Thoracic aorta (tissue), 2 donors: ENCODE measurements at places on chromosomes 7 and 10.

DNA sequence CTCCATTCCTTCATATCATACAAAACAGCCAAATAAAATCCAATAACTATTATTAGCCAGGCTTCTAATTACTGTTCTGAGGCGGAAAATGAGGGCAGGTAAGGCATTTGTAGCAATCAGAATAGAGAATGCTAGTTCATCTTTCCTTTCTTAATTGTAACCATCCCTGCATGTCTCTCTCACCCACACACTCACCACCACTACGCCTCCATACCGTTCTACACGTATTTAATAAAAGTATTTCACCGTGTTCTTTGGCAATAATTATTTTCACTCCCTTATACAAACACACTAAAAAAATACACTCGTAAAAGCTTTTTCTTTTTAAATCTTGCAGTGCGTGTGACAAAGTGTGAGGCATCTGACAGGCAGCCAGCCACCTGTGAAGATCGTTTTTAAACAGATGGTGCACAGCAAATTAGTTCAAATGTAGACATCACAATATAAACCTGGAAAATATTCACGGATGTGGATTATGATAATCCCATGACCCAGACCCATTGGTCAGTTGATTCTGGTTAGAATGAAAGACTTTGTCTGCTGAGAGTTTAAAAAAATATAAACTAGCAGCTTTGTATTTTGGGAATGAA lies 653.6 kb downstream of the REEP3 start:
- DNase-seq, result no peak

GRCh38 chr7:68892236-68892635 lies 706.0 kb upstream of the AUTS2 start:
- DNase-seq, result no peak

- DNase-seq, result no peak
Measured at GRCh38 chr7:112006071-112006470, 200.1 kb downstream of the DOCK4 start.

DNA sequence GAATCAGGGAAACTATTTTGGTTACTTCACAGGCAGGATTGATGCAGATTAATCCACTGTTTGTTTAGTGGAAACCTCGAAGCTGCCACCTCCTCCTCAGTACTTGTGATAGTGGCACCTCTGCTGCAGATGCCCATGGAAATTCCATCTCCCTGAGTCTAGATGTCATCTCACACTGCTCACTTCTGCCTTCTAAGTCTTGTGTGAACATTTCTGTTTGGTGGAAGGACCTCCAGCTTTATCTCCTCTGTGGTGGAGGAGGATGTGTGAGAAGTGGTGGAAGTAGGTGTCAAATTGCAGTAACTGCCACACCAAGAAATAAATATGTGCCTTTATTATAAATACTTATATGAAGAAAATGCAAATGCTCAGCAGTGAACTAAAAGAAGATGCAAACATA lies 25.8 kb upstream of the GPR141 start:
- DNase-seq, result no peak

DNA sequence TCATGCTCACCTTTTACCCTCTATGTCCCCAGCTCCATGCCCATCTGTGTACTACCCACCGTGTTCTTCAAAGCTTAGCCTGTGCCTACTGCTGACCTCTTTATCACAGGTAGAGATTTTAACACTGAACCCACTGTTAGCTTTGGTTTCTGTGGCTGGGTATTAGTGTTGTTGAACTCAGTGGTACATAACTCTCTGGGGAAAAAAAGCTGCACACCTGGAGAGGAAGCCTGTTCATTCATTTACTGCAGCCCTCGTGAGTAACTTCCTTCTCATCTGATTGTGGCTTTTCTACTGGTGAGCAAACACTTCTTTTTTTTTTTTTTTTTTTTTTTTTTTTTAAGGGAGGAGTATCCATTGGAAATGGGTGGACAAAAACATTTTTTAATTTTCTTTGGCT lies 326.3 kb downstream of the CCSER2 start:
- no peak for DNase-seq

- DNase-seq, result no peak
Measured at GRCh38 chr10:130244031-130244927, 108.1 kb downstream of the GLRX3 start.

GRCh38 chr7:84042110-84042539 lies 152.5 kb downstream of the SEMA3A start:
- no peak for DNase-seq

GRCh38 chr10:67772894-67773511 lies 65.0 kb downstream of the DNAJC12 start:
- DNase-seq, result no peak

GRCh38 chr7:131011976-131012375 lies 278.0 kb upstream of the KLF14 start:
- no peak for DNase-seq

- DNase-seq, result no peak
Measured at GRCh38 chr7:17580141-17580540, 281.7 kb downstream of the AHR start.

GRCh38 chr7:156493942-156494341 lies 146.6 kb upstream of the RNF32 start:
- DNase-seq, result no peak

DNA sequence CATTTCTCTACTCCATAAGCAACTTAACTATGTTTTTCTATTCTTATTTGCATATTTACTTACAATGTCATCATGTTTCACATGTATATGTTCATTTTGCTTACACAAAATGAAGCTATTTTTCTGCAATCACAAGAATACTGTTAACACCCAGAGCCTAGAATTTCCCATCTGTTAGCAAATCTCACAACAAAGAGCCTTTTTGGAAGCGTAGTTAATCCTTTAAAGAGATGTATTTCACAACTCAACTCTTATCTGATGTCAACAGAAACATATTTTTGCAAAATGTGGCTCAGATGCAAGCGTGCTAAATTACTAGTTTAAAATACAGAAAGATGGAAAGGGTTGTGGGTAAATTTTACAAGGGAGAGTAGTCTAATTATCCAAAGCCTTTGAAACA lies 110.6 kb upstream of the COL1A2 start:
- no peak for DNase-seq

DNA sequence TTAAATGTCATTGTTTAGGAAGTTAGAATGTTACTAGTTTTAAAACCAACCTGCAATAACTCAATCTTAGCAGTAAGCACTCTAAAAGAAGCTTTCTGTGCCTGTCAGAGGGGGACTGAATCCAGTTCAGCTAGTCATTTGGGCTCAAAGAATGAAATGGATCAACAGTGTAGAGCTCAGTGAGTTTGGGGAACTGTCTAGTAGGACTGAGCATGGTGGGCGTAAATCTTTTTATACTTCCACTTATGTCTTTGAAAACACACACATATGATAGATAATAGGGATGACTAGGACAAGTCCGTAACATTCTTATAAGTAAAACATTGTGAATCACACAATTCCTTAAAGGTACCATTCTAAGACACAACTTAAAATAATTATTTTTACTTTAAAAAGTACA lies 11.5 kb downstream of the GSAP start:
- no peak for DNase-seq

DNA sequence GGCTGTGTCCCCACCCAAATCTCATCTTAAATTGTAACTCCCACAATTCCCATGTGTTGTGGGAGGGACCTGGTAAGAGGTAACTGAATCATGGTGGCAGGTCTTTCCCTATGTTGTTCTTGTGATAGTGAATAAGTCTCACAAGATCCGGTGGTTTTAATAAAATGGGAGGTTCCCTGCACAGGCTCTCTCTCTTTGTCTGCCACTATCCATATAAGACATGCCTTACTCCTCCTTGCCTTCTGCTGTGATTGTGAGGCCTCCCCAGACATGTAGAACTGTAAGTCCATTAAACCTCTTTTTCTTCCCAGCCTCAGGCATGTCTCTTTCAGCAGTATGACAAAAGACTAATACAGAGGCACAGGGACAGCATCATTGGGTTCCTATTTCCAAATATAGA lies 381.2 kb downstream of the SFMBT2 start:
- DNase-seq, result no peak

DNA sequence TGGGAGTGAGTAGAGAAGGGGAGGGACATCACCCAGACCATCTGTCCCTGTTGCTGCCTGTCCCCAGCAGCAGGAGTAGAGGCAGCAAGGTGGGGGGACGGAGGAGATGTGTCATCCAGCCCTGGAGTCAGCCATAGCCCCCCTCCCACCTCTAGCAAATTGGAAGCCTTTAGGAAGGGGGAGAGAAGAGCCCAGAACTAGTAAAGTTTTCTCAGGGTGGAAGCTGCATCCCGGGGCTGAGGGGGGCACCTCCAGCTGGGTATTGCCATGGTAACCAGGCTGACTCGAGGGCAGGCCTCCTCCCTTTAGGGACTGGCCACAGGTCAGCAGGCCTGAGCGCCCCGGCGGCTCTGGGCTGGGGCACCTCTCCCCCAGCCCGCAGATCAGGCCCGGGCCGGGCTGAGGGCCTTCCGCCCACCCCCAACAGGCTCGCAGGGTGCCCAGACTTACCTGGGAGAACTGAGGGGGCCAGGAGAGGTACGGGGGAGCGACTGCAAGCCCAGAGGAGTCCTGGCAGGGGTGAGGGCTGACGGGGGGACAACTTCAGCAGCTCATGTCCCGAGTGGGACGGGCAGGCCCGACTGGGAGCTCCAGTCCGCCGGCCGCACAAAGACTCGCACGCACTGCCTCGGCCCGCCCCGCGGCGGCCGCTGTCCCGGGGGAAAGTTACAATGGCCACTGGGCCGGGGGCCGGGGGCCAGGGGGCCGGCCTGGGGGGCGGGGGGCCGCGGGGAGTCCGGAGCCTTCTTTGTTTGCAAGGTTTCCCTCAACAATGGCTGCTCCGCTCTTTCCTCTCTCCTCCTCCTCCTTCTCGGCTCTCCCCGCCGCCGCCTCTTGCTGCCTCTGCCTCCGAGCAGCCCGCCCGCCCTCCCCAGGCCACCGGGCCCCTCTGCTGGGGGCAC lies 6.0 kb downstream of the LDB1 start:
- DNase-seq, result no peak

DNA sequence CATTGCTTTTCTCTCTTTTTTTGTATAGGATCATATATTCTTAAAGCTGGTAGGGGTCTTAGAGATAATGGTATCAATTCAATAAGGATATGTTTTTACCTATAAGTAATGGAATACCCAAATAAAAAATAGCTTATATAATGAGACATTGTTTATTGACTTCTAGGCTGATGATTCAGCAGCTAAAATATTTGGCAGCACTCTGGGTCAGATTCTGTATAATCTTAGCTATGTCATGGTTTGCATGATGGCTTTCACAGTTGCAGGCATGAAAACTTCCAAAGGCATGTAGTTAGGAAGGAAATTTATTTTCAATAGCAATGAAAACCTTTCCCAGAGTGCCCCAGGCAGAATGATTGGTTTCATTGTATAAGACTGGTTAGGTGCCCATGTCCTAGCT lies 32.1 kb upstream of the A1CF start:
- DNase-seq, result no peak

GRCh38 chr7:135499818-135500217 lies 10.1 kb downstream of the CNOT4 start:
- no peak for DNase-seq

DNA sequence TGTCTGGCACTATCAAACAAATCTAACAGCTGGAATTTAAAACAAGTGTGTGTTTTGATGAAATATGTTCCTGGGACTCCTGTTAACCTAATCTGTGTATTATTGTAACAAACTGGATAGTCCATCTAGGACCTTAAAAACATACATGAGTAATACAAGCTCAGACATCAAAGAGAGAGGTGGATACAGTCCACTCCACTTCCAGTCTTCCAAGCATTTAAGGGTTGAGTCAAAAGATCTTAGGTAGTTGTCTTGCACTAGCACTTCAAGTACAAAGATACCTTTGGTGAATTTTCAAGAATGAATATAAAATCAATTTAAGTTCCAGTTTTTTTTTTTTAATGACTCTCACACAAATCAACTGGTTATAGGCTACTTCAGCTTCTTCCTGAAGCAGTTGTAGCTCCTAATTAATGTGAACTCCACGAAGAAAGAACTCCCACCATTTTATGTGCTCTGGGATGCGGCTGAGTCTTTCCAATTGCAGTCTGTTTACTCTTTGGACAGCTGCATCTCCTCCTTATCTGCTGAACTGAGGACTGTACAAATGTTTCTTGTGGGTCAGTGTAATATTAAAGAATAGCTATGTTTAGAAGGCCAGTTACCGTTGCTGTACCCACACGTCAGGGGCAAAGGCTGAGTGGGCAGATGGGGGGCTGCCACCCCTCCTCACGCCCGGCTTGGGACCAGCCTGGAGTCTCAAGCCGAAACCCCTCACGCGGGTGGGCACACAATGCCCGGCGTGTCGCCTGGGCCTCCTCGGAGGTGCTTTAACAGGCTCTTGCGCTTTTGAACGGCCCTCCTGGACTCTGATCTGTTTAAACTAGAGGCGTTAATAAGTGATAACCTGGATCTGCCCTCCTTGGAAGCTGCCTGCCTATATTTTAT lies 2.9 kb upstream of the IGF2BP3 start:
- no peak for DNase-seq

- DNase-seq, result no peak
Measured at GRCh38 chr7:68246189-68246633, 1249.6 kb downstream of the TYW1 start.
